Stimulated activated CD8-positive, alpha-beta memory T cell treated with anti-CD3 and anti-CD28 coated beads, Interleukin-7, amount 100 ng/mL, for 1 hour (primary cell): ENCODE measurements at places on chromosomes 5 and 9.

GRCh38 chr5:96373381-96373733 is 59.7 kb downstream of the PCSK1 start:
- DNase-seq: no peak

- no peak for DNase-seq
Observed at GRCh38 chr9:136605988-136606660, 56.6 kb upstream of the EGFL7 start.

- no peak for DNase-seq
Observed at GRCh38 chr5:142411103-142411502, 86.3 kb upstream of the SPRY4 start.

DNA sequence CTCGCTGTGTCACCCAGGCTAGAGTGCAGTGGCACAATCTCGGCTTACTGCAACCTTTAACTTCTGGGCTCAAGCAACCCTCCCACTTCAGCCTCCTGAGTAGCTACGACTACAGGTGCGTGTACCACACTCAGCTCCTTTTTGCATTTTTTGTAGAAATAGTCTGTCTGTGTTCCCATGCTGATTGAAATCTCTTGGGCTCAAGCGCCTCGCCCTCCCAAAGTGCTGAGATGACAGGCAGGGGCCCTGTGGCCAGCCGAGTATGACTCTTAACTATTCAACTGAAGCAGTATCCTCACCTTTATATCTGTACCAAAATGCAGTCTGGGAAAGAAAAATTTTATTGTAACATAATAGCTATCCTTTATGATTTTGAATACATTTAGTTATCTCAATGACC is 12.2 kb upstream of the NIM1K start:
- DNase-seq: no peak

DNA sequence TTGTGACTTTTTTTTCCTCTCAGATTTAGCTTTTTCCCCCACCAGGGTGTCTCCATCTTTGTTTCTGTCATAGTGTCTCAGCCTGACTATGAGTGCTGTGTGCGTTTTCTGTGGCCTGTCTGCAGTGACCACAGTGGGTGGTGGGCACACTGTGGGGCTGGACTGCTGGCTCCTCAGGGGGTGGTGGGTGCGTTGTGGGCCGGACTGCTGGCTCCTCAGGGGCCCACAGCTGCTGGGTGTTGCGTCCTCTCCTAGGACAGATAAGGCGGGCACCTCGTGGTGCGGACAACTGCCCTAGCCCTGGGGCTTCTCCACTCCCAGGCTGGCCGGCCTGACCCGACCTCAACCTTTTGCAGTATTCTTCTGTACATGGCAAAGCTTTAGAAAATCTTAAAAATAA is 100.4 kb downstream of the EHMT1 start:
- DNase-seq: no peak

DNA sequence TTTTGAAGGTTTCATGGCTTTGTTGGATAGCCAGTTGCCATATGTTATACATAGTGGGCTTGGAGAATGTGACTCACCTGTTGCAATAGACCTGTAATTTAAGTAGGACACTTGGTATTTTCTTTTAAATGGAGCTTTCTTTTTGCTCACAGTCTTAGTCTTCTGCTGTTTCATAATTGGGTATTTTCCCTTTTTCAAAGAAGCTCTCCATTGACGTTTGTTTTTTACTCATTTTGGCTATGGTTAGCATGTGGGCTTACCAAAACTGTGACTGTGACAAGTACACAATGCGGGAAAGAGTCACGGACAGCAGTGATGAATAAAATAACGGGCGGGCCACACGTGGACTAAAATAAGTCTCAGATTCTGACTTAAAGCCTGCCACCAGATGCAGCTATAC is 23.2 kb upstream of the RNF20 start:
- DNase-seq: no peak

DNA sequence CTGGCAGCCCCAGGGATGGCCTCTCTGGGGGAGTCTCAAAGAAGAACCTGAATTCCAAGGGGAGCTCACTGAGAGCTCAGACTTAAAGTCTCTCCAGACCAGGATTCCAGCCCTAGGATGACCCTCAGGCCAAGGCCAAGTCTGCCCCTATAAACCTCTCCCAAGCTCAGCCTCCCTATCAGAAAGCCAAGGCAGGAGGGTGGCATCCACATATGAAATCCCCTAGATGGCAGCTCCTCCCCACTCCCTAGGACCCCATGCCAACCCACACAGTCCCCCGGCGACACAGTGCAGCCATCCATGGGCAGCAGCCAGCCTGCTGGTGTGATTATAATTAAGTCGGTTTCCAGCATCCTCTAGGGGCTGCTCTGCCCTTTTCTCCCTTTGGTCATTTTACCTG is 269.9 kb downstream of the CDK5RAP2 start:
- DNase-seq: no peak

DNA sequence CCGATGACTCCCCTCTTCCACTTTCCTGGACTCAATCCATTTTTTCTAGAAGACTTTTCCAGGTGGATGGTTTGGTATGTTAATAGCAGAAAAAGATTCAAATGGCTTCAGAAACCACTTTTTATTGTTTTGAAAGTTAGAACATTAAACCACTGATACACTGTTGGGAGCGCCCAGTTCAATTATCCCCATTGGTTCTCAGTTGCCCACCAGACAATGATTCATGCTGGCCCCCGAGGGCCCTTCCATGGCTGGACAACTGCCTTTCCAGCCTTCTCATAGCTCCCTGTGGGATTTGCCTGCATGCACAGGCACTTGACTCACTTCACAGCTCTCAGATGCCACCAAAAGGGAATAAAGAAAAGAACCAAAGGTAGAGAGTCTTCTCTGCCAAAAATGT is 21.3 kb upstream of the ANKRD34B start:
- DNase-seq: no peak

DNA sequence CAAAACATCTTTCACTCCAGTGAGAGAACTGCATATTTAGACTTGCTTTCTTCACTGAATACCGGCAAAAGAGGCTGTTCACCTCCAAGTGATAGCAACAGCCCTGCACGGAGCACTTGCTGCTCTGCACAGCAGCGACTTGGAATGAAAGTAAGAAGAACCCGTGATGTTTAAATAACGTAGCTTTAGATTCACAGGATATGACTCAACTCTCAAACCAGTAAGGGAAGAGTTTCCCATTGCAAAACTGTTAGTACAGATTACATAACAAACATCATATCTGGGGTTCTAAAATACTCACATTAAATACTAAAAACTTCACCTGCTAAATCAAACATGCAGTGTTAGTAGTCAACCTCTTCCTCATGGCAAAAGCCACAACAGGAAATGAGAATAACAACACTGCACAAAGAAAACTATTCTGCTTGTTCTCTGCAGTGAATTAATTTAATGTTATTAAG is 203.4 kb downstream of the MCTP1 start:
- no peak for DNase-seq

GRCh38 chr5:17267106-17267505 is 49.7 kb downstream of the BASP1 start:
- DNase-seq: no peak

GRCh38 chr9:131190191-131190590 is 64.8 kb downstream of the NUP214 start:
- no peak for DNase-seq

DNA sequence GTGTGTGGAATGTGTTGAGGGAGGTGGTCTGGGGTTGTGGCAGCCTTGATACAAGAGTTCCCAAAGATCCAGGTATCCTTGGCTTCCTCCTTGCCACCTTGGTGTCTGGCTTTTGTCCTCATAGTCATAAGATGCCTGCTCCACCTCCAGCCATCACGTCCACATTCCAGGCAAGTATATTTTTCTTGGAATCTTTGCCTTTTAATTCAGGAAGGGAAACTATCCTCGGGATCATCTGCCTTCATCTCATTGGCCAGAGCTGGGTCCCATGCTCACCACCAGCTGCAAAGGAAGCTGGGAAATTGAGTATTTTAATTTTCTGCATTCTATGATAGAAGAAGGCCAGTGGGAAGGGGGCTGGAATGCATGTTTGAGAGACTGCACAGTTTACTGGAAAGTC is 186.7 kb downstream of the C9orf50 start:
- no peak for DNase-seq

DNA sequence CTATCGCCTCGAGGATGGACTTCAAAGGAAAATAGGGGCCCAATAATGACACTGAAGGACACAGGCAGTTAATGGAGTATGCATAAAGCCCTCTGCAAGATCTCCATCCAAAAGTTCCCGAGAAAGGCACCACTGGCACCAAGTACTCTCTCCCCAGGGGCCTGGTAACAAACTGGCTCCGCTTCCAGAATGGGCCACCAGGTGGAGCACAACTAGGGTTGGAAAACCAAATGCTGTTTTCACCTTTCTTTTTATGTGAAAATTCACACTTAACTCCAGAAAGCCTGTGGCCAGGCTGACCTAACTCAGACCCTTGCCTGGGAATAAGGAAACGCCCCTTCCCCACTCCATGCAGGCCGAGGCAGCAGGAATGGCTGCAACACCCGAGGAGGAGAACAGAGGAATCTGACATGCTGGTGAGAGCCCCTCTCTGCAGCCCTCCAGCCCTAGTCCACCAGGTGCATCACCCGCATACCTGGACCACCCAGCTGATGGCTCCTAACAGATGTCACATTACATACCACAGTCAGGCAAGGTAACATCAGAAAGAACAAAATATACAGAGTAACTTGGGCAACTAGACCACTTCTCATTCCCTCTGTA is 42.8 kb downstream of the CAMSAP1 start:
- peak; percentile 59 for DNase-seq

- no peak for DNase-seq
Observed at GRCh38 chr9:134348404-134349155, 22.3 kb downstream of the RXRA start.

DNA sequence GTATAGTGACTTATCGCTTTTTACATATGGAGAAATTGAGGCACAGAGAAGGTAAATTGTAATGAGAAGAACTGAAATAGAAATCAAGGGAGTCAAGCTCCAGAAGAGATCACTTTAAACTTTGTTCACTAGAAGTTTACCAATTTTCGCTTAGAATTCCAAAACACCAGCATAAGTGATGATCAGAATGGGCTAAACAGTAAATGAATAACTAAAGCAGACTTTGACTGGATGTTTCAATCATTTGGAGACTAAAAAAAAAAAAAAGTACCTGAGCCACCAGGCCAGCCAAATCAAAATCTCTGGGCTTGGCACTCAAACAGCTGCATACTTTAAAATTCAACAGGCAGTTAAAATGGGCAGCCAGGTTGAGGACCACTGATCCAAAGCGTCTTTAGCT is 38.2 kb upstream of the FYB1 start:
- DNase-seq: no peak

GRCh38 chr5:139342423-139342723 is 719 bp downstream of the PAIP2 start:
- peak; percentile 49 for DNase-seq

GRCh38 chr9:22079873-22080341 is 70.8 kb upstream of the CDKN2B start:
- DNase-seq: no peak

DNA sequence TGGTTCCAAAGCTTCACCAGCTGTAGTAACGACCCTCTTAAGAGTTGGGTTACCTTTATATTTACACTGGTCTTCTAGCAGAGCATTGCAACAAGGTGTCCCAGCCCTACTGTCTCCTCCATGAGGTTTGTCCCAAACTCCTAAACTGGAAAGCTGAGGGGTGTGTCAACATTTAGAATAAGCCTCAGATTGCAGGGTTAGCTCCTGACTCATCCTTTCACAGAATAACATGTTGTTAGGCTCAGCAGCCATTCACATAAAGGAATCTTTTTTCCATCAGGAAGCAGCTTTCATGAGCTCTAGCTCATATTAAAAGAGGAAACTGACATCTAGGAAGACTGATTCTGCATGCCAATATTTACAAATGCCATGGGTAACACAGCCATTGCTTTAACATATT is 238.7 kb downstream of the EFNA5 start:
- DNase-seq: no peak

DNA sequence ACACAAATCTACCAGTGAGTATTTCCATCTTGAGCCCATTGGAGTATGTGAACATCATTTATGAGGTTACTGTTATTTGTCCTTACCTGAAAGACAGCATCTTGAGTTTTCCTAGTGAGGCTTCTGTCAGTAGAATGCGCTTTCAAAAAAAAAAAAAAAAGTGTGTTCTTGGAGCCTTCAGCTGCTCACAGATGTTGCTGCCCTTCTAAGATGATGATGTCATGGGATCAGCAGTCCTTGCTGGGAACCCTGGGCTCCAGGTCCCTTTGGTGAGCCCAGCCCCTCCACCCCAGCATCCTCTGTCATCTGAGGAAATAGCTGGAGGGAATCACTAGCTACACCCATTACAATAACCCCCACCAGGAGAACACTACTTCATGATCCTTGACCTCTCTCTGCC is 83.3 kb downstream of the ATPSCKMT start:
- no peak for DNase-seq

DNA sequence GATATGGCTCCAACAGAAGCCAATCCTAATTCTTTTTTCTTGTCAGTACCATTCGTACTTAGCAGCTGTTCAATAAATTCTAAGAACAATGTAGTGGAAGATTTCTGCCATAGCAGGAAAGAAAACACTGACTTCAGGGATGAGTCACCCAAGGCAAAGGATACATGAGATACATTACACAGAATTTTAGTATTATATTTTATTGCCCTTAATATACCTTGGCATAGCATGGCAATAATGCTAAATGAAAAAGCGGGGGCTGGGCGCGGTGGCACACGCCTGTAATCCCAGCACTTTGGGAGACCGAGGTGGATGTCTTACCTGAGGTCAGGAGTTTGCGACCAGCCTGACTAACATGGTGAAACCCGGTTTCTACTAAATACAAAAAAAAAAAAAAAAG is 619.1 kb upstream of the DAB2 start:
- no peak for DNase-seq

GRCh38 chr5:69512740-69513260 is 20.2 kb downstream of the OCLN start:
- DNase-seq: no peak

DNA sequence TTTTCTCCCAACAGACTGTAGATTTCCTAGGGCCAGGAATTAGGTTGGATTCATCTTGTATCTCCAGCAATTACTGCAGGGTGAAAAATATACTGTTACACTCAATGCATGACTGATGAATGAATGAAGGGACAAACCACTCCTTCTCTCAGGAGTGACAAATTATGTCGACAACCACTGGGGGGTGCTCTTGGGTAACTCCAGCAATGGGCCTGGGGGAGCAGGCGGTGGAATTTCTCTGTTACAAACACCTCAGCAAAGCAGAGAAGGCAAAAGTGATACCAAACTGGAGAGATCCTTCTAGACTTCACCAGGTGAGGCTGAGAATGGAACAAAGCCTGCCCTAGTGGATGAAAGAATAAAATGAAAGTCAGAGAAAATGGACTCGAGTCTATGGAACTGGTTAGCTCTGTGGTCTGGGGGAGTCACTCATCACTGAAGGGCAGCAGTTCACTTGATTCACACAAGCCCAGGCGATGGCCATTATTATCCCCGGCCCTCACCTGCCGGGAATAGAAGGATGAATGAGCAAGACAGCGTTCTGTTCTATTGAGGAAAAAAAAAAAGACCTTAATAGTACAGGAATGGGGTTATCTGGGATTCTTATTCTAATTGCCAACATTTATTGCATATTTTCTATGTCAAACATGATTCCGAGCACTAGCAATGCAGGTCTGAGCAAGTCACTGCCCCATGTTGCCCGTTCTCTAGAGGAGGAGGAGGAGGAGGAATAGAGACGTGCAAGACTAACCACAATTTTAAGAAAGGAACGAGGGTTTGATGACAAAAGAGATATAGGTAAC is 341.1 kb downstream of the ASTN2 start:
- no peak for DNase-seq

GRCh38 chr9:82621447-82621846 is 441.5 kb downstream of the RASEF start:
- no peak for DNase-seq
